Activated naive CD4-positive, alpha-beta T cell treated with anti-CD3 and anti-CD28 coated beads for 36 hours (primary cell): ENCODE measurements at places on chromosomes 16 and 17.

- no peak for DNase-seq
Measured at GRCh38 chr16:49599281-49599680, 225.7 kb downstream of the C16orf78 start.

DNA sequence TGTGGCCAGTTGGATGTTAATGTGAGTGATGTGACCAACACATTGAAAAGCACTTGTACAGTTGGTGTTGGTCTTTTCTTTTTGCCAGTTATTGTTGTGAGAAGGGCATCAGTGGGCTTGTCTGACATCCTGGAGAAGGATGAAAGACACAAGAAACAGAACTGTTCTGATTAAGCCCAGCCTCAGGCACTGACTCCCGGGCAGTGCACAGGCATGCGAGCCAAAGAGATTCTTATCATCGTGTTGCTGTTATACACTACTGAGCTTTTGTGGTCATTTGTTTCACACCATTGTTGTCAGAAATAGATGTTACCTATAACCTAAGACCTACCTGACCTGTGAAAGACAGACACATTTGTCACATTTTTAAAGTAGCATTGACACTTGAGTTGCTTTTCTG is 236.8 kb upstream of the CA10 start:
- no peak for DNase-seq

- DNase-seq: no peak
Measured at GRCh38 chr17:76376318-76377133, 7.9 kb upstream of the SPHK1 start.

DNA sequence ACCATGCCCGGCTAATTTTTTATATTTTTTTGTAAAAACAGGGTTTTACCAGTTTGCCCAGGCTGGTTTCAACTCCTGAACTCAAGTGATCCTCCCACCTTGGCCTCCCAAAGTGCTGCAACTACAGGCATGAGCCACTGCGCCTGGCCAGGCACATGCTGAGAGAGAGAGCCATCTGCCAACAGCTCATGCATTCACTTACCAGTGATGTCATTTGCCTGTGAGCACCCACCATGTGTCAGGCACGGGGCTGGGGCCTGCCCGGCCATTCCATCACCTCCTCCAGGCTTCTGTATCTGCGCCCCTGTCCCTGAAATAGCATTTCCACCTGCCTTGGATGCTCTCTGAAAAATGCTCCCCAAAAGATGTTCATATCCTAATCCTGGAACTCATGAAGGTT is 43.6 kb upstream of the PEMT start:
- no peak for DNase-seq

DNA sequence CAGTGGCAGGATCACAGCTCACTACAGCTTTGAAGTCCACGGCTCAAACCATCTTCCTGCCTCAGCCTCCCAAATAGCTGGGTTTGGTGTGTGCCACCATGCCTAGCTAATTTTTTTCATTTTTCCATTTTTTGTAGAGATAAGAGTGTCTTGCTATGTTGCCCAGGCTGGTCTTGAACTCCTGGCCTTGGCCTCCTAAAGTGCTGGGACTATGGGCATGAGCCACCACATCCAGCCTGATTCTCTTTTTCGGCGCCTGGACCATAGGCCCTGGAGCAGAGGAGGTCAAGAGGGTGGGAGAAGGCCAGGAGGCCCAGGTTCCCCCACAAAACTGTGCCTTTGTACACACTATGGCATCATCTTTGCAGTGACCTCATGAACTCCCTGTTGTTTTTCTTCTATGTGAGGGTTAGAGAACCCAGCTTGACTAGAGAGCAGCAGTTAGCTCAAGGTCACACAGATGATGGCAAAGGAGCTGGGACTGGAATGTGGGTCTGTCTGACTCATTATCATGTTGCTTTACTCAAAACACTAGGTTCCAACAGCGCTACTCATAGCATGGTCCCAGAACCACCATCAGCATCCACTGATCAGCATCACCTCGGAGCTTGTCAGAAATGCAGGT is 16.3 kb downstream of the SCN4A start:
- DNase-seq: no peak

GRCh38 chr17:5203178-5203907 is 11.7 kb upstream of the ZNF594 start:
- no peak for DNase-seq
